ENCODE measurements at places on chromosomes 12 and 14.

GRCh38 chr12:92784356-92784755, 81.6 kb downstream of the PLEKHG7 start:
- DNase-seq, result no peak

DNA sequence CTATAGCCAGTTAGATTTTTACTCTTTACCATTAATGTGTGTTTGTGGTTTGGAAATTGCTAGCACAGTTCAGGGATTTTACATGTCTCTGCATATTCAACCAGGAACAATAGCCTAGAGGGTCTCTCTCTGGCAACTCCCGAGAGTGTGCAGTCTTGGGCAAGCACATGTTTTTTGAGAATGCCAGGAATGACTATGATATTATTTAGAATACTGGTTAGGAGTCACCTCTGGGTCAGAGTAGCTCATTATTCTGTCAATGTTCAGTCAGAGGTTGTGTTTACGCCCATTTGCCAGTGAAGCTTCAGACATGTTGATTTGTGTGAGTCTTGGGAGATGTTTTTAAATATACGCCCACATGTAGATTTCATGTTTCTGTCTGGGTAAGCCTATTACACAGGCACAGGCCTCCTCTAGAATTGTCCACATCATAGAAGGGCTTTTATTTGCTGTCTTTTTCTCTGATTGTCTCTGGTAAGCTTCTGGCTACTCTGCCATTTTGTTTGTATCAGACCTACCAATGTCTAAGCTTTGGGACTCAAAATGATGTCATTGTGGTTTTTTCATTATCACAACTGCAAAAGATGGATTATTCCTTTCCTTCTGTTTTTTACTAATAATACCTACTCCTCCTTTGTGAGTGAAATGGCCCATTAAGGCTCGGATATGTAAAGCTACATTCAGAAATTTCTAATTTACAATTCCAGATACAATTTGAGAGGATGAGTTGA, 203.1 kb upstream of the PPFIA2 start:
- DNase-seq, result no peak

DNA sequence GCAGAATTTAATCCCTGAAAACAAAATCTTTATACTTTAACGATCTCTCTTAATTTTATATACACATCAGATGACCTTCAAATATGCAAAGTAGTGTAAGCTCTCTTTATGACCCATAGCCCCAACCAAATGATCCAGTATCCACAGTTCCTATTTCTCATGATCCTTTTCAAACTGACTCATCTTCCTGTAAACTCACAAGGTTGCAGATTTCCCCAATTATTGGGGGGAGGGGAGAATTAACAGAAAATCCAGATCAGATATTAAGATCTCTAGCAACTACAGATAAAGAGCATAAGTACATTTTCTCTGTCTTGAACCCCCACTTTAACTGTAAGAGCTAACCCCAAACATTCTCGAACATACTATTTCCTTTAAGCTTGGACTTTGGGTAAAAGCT, 12.5 kb downstream of the GNS start:
- DNase-seq, result no peak

GRCh38 chr14:55710506-55711041, 130.6 kb downstream of the KTN1 start:
- DNase-seq, result no peak

- DNase-seq, result no peak
Observed at GRCh38 chr12:121468499-121468801, 68.5 kb downstream of the RNF34 start.

DNA sequence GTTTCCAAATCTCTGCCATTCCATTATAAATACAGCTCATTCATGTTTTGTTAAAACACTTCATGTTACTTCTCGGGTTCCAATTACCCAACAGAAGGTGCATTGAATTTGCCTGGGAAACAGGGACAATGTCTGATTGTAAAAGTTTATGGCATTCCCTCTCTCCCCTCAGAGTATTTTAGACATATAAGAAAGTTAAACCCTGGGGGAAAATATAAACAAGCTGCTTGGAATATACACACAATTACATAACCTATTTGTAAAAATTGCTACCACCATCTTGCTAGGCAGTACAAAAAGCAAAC, 60.0 kb downstream of the BTG1 start:
- no peak for DNase-seq

DNA sequence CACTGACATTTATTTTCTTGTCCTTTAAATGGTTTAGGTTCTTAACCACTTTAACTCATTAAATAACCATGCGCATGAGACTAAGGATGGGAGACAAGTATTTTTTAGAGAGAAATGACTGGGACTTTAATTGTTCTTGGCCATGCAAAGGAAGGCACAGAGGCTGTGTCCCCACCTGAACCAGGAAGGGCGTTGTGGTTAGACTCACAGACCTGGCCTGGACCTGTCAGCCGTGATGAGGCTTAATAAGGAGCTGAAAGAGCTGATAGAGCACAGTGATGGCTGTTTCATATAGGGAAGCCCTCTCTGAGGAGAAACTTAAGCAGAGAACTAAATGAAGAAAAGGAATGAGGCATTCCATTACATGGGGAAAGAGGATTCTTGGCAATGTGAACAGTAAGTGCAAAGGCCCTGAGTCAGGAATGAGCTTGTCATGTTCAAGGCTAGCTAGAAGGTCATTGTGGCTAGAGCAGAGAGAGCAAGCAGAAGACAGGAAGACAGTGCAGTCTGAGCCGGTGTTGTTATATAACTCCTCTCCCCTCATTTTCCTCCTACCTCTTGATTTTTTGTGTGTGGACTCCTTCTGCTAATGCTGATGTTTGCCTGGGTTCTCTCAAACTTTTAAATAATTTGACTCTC, 74.4 kb upstream of the ANO4 start:
- no peak for DNase-seq

DNA sequence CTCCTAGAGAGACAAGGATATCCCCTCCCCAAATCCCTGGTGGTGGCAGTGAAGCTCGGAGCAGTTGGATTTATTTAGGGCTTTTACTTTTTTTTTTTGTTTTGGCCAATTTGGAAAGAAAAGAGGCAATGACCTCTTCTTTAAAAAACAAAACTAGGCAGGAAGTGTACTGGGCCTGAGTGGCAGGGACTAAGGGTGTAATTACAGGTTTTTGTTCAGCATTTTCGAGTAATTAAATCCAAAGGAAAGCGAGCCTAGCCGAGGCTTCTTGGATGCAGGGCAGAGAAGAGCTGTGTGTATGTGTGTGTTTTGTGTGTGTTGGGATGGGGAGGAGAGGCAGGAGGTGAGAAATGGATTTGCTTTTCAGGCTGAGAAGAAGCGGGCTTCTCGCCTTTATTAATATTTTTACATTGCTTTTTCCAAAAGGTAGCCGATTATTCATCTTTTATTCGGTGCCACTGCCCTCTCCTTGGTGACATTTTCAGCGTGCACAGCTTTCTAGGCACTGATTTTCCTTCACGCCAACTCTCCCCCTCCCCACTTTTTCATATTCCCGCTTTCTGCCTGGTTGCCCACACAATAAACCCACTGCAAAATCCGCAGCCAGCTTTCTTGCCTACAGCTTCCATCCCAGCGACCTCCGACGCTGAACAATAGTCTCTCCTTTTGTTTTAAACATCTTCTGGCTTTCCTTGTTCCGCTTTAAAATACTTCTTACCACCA, 8.9 kb upstream of the IRF2BPL start:
- no peak for DNase-seq

GRCh38 chr14:106185837-106186233, 659.5 kb downstream of the TMEM121 start:
- no peak for DNase-seq

GRCh38 chr14:31294746-31295405, 87.3 kb upstream of the HECTD1 start:
- no peak for DNase-seq

DNA sequence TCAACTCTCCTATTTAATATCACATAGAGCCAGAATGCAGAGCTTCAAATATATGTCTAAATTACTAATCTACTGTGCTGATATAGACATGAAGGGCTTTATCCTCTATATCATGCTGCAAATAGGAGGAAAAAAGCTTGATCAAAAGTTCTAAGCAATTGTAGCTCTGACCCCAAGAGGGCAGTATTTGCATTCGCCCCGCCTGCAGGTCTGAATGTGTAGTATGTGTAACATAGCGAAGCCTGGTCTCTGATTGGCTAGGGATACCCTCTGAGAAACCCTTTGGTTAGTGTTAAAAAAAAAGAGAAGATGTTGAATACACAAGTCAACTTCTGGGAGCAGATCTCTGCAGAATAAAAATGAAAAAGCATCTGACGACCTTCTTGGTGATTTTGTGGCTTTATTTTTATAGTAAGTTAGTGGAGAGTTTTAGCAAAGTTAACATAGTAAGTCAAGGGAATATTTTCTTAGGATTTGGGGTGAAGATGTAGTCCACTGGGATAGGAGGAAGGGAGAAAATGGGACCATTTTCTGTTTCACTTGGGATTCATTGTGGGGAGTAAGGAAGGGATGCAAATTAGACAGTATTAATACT, 151.6 kb upstream of the OR4E1 start:
- DNase-seq, result no peak

GRCh38 chr12:47721431-47721973, 3.8 kb downstream of the ENDOU start:
- DNase-seq, result no peak

DNA sequence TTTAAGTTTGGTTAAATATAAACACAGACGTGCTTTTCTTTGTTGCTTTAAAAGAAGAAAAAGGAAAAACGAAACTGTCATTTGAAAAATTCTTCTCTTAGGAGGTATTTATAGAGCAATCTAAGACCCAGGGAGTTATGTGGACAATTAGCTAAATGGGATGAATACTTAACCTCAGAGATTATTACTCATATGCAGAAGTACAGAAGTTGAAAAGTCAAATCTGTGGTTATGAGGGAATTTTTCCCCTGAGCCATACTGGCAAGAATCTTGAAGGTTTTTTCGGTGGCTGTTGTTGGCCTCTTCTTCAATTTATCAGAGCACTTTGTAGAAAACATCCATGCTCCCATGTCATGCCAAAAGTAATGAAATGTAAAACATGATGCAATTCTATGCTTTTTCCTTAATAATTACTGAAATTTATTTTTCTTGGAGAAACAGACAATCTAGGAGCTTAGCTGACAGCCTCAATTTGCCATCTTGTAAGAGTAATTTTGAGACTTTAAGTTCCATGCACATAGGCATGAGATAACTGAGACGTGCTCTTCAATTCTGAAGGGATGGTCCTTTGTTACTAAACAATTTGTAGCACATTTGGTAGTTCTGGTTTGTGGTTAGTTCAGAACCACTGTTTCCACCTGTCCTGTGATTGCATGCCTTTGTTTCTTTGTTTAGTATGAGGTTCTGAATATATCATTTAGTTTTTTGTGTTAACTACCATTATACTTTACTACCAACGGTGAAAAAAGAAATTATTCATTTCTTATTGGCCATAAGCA, 126.6 kb downstream of the BCAT1 start:
- DNase-seq, result no peak

GRCh38 chr12:99771659-99772058, 124.1 kb downstream of the GARIN6 start:
- no peak for DNase-seq

- DNase-seq, result no peak
Observed at GRCh38 chr12:22670762-22671161, 45.8 kb downstream of the ETNK1 start.

Measured in NCI-H446 treated with DMSO at 0.1 percent for 48 hours (cell line).